BJ (cell line): ENCODE measurements at places on chromosomes 16 and 17. TPM values are rescaled to one million over a fixed set of nuclear protein-coding genes. Genes with fewer than 3 reads are reported as not detected.

RHBDL3 gene
- polyA plus RNA-seq: 0.01 and 0.04 TPM in 2 replicates

- no peak for DNase-seq
Measured at GRCh38 chr17:50627782-50628601, 6.7 kb upstream of the ABCC3 start.

GRCh38 chr16:56793492-56793891, 63.6 kb downstream of the NUP93 start:
- DNase-seq: no peak

DNA sequence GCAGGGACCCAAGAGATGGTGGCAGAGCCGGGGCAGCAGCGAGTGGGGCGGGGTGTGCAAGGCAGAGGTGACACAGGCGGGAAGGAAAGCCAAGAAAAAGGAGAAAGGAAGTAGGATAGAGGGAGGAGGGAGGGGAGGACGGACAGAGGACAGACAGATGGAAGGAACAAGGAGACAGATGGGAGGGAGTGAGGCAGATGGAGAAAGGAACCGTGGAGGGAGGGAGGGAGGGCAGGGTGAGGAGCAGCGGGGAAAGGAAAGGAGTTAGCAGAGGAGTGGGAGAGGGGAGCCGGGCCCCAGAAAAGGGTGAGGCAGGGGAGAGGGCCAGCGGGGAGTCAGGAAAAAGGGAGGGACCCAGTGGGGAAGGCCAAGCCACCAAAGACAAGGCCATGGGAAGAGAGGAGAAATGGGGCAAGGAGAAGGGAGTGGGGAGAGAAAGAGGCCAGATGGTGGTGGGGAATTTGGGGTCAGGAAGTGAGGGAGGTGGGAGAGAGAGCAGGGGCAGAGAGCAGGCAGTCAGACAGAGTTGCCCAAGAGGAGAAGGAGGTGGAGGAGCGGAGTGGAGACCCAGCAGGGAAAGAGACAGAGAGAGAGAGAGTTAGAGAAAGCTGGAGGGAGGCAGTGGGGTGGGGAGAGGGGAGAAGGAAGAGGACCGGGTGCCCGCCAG, 13.2 kb upstream of the ASGR1 start:
- no peak for DNase-seq

- no peak for DNase-seq
Measured at GRCh38 chr17:38544839-38545209, 60.9 kb downstream of the SRCIN1 start.

HSD17B2 gene
- 0.60 and 0.81 TPM in 2 replicates for polyA plus RNA-seq

DNA sequence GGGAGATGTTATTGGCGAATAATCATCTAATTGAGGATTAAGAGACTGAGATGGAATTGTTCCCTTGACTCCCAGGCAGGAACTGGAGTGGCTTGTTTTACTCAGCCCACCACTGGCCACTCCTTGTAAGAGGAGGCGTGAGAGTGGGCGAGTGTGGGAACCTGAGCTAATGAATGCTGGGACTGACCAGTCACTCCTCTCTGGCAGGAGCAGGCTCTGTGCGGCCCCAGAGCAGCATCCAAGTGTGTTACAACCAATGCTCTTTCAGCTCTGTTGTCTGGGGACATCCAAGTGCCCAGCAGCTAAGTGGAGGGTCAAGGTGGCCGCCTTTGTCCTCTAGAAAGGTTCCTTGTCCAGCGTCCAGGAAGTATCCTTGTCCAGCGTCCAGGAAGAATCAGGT, 739.9 kb downstream of the CDH8 start:
- DNase-seq: no peak

DNA sequence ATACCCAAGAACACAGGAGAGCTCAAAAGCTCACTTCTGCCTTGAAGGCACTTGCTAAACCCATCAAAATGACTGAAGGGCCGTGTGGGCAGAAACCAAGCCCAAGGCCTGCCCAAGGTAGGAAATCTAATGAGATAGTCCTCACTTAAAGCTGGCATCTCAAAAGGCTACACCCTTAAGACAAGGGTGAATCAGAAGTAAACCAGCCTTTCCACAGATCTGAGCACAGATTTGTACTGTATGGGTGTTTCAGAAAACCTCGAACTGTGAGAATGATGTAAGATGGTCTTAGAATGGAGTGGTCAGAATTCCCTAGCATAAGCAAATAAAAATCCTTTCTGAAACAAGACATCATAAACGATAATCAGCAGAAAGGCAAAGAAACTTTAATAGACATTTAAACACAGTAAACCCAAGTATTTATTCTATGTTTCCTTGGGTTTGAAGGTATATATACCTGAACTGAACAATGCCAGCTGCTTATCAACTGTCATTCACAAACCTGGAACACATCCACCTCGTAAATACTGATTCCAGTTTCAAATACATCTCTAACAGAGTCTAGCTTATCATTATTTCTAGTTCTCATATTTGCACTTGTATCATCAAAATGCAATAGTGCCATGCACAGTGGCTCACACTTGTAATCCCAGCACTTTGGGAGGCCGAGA, 37.8 kb downstream of the GLG1 start:
- peak; percentile 40 for DNase-seq

ZG16B gene
- 0.10 TPM in 2 replicates for polyA plus RNA-seq

DNA sequence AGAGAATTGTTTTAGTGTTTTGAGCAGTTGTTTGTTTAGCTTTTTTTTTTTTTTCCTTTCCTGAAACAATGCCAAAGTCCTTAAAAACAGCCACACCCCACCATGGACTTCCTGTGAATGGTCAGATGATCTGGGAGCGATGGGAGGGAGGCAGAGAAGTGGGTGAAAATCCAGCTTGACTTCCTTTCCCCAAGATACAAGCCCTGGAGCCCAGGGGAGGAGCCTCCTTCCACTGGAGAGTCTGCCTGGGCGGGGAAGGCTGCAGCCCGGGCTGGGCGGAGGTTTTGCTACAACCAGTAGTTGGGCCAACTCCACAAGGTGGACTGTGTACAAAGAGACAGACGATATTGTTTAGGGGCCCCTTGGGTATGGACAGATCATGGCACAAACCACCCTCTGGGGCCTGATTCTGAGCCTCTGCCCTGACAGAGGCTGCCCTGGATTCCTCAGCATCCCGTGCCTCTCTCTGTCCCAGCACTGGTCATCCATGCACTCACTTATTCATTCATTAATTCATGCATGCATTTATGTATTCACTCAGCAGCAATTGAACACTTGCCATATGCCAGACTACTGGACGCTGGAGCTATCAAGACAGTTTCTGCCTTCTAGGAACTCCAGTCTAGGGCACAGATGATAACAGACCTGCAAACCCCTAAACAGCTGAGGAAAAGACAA, 29.8 kb downstream of the WSB1 start:
- peak; percentile 31 for DNase-seq

GRCh38 chr16:48501516-48502377, 108.2 kb downstream of the N4BP1 start:
- DNase-seq: no peak

GRCh38 chr17:31225831-31226230, 71.2 kb downstream of the OMG start:
- no peak for DNase-seq

GRCh38 chr16:55842369-55843104, 9.6 kb upstream of the CES1 start:
- no peak for DNase-seq

- DNase-seq: no peak
Measured at GRCh38 chr17:65418622-65419021, 142.8 kb downstream of the AXIN2 start.

GRCh38 chr16:65660390-65660789, 538.5 kb upstream of the CDH11 start:
- peak; percentile 13 for DNase-seq

- DNase-seq: no peak
Measured at GRCh38 chr16:74574146-74574545, 32.8 kb downstream of the GLG1 start.

GRCh38 chr17:34841467-34841866, 119.8 kb downstream of the CCT6B start:
- DNase-seq: no peak

DHRS7C gene
- polyA plus RNA-seq: not detected in 2 replicates

- DNase-seq: no peak
Measured at GRCh38 chr16:81585785-81586184, 141.2 kb downstream of the CMIP start.

GRCh38 chr17:73293480-73293911, 18.3 kb downstream of the CDC42EP4 start:
- DNase-seq: peak; percentile 70

GRCh38 chr17:32125848-32126153, 16.5 kb upstream of the RHOT1 start:
- no peak for DNase-seq

DNAH17 gene
- not detected in 2 replicates for polyA plus RNA-seq

GRCh38 chr16:55478827-55479429, at the start of gene MMP2:
Gene MMP2 (plus strand): TSS chr16:55479198. CDS start chr16:55479480, 282 bp downstream.
- no peak for DNase-seq

GNG13 gene
- not detected in 2 replicates for polyA plus RNA-seq

ZNF423 gene
- polyA plus RNA-seq: 0.22 TPM in 2 replicates

DNA sequence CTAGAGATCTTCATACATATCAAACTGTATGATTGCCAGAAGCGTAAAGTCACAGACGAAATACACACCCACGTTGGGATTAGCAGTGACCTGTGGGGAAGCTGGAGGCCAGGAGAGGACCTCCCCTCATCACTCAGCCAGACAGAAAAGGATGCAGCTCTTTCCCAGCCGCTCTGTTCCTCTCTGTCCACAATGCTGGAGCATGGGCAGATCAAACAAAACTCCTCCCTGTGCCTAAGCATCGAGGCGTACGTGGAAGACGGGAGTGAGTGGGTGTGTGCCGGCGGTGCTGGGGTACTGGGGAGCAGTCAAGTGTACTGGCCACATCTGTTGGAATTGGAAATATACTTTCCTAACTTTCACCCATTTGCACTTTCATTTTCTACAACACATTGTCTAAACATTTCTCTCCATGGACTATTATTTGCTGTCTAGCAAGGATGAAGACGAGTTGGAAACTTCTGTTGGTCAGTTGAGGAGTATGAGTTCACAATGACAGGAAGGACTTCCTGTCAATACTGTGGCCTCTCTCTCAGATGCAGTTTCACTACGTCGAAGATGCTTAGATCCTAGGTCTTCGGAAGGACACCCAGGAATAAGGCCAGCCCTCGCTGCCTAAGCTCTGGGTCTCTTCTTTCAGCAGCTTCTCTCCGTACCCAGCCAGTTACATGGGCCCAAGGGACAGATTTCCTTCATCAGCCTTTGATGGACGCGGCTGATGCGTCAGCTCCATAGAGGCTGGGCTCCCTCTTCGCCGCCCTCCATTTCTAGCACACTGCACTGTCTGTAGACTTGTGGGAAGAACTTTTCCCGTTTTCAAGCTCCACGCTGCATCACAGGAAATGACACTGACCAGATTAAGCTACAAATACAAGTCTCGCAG, 30.6 kb upstream of the ENDOV start:
- DNase-seq: no peak

- DNase-seq: no peak
Measured at GRCh38 chr17:56158915-56159825, 5.9 kb downstream of the ANKFN1 start.

- no peak for DNase-seq
Measured at GRCh38 chr17:76077584-76078110, 1.3 kb upstream of the ZACN start.

ZFHX3 gene
- polyA plus RNA-seq: 2.2 and 2.8 TPM in 2 replicates

DNA sequence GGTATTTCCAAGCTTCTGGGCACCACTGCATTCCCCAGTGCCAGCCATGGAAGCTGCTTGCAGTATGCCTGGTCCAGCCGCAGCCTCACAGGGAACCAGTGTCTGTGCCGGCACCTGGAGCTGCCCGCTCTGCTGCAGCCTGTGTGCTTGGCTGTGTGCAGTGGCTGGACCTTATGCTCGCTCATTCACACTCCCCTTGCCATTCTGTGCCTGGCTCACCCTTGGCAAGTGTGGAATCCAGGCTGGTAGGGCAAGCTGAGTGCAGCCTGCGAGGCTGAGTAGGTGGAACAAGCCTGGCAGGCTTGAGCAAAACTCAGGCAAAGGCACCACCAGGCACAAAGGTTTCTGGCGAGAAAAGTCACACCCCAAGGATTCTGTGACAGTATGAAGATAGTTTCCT, 144.0 kb downstream of the MYO1D start:
- DNase-seq: no peak

GRCh38 chr17:57649731-57650484, 95.2 kb downstream of the CCDC182 start:
- DNase-seq: no peak

DNA sequence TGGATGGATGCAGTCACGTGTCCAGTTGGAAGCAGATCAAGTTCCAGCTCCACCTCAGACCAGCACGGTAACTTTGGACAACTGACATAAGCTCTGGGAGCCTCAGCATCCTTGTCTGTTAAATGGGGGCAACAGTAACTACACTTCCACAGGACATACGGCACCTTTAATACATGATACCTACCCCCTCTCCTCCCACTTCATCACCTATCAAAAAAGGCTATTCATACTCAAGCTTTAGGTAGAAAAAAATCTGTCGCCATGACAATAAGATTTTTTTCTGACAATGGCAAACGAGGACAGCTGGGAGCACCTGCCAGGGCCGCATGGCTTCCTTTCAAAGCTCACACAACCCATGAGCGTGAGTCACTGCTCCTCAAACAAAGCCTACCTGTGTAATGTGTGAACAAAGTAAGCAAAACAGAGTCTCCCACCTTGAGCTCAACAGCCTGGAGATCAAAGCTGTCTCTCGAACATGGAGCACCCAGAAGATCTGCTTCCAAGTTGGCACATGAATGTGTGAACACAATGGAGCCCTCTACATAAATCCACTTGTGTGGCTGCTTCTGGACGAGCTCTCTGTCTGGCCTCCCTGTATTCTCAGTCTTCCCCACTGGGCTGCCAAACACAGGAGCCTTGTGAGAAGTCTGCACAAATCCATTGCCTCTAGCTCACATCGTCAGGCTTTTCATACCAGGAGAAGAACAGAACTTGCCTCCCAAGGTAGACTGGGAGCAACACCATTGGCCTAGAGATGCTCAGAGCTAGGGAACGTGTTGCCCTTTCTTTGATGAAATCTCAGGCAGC, 459.7 kb downstream of the SOX9 start:
- no peak for DNase-seq

GRCh38 chr17:9878786-9879525, 26.1 kb downstream of the RCVRN start:
- no peak for DNase-seq

BRICD5 gene
- 1.5 and 1.7 TPM in 2 replicates for polyA plus RNA-seq

- no peak for DNase-seq
Measured at GRCh38 chr16:54215471-54215870, 71.1 kb downstream of the IRX3 start.

DNA sequence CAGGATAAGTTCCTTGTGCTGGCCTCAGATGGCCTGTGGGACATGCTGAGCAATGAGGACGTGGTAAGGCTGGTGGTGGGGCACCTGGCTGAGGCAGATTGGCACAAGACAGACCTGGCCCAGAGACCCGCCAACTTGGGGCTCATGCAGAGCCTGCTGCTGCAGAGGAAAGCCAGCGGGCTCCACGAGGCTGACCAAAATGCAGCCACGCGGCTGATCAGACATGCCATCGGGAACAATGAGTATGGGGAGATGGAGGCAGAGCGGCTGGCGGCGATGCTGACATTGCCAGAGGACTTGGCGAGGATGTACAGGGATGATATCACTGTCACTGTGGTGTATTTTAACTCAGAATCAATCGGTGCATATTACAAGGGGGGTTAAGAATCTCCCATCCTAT, 5.2 kb downstream of the PDP2 start:
- no peak for DNase-seq

- DNase-seq: no peak
Measured at GRCh38 chr17:81498953-81499600, 13.5 kb downstream of the ACTG1 start.

HOXB4 gene
- polyA plus RNA-seq: not detected in 2 replicates

- no peak for DNase-seq
Measured at GRCh38 chr17:58528443-58528842, 14.0 kb upstream of the MTMR4 start.

PYY gene
- polyA plus RNA-seq: not detected in 2 replicates

IKZF3 gene
- polyA plus RNA-seq: not detected in 2 replicates

- no peak for DNase-seq
Measured at GRCh38 chr17:67092291-67092690, 47.9 kb downstream of the CACNG1 start.

OTOP2 gene
- not detected in 2 replicates for polyA plus RNA-seq

- no peak for DNase-seq
Measured at GRCh38 chr17:50608700-50609379, 25.8 kb upstream of the ABCC3 start.
